ENCODE measurements at places on chromosomes 2 and 18.

GRCh38 chr2:137873536-137874244 lies 90.6 kb upstream of the HNMT start:
- no peak for DNase-seq

DNA sequence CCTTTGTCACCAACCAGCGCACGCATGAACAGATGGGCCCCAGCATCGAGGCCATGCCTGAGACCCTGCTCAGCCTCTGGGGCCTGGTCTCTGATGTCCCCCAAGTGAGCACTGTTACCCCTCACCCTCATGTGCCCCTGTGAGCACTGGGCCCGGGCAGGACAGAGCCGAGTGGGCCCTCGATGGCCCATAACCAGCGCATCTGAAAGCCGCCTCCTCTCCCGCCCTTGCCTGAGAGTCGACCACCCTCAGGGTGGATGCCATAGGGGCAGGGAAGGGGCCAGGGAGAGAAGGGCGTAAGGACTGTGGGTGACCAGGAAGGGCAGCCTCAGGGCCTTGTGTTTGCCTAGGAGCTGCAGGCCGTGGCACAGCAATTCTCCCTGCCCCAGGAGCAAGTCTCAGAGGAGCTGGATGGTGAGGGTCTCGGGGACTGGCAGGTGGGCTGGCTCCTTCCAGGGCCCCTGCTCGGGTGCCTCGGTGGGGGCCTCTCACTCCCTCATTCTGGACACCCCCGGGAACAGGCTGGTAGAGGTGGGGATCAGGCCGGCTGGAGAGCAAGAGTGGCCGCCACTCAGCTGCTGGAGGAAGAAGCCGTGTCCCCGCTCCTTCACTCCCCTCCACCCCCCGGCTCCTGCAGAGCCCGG lies 2.1 kb downstream of the PROM2 start:
- no peak for DNase-seq

GRCh38 chr2:67446491-67446911 lies 49.4 kb downstream of the ETAA1 start:
- DNase-seq, result no peak

DNA sequence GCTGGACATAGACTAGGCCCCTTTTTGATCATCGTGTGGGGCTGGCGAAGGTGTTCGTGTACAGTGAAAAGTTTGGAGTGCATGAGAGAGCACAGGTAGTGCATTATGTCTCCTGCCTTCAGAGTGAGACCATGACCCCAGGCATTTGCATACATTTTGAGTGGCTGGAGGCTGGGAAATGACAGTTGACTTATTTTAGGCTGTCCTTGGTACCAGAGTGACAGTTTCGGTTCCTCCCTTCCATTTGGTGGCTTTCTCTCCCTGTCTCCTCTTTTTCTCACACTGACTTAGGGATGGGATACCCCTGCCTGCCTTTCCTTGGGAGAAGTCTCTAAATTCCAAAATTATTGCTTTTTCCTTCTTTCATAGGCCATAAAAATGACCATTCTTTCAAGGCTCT lies 20.1 kb downstream of the SERPINB12 start:
- DNase-seq, result no peak

GRCh38 chr2:207683438-207683837 lies 28.0 kb upstream of the CCNYL1 start:
- no peak for DNase-seq

DNA sequence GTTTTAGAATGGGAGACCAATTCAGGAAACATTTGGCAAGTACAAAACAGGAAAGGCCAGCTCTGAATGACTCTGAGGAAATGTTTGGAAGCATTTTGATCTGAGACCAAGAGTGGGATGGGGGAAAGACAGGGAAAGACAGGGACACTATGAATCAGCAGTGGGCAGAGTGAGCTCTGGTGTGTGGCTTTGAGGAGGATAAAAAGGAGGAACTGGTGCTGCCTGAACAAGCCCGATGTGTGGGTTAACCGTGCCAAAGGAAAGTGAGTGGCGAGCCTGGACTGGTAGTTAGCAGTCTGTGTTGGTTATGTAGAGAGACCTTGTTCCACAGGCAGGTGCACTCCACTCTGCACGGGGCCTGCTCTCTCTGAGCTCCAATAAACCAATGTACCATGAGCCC lies 5.3 kb downstream of the MFSD6 start:
- DNase-seq, result no peak

Data from tibial nerve (tissue), 4 donors.